ENCODE measurements at places on chromosomes 12 and 14.

GRCh38 chr12:13194401-13195110 is 2.0 kb upstream of the EMP1 start:
- no peak for DNase-seq

GRCh38 chr12:124940393-124941169 is 26.1 kb upstream of the UBC start:
- peak; percentile 71 for DNase-seq

- DNase-seq: no peak
These were observed 43.3 kb upstream of the PTPRO start for GRCh38 chr12:15278816-15279658.

DNA sequence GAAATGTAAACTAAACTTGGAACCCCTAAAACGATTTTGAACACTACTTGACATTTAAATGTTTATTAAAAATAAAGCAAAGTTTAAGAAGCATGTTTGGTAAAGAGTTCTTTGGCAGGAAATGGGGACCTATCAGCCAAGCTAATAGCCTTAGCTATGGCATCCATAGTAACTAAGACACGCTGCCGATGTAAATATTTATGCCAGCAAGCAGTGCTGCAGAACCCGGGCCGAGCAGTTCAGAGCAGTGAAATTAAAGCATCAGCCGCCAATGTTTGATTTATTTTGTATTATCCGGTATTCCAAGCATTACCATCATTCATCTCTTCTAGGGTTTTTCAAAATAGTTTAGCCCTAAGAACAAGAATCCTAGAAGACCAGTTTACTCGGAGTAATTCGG is 61.6 kb downstream of the PPP2R5C start:
- DNase-seq: no peak

GRCh38 chr14:72513965-72514659 is 379.8 kb downstream of the DPF3 start:
- DNase-seq: no peak

DNA sequence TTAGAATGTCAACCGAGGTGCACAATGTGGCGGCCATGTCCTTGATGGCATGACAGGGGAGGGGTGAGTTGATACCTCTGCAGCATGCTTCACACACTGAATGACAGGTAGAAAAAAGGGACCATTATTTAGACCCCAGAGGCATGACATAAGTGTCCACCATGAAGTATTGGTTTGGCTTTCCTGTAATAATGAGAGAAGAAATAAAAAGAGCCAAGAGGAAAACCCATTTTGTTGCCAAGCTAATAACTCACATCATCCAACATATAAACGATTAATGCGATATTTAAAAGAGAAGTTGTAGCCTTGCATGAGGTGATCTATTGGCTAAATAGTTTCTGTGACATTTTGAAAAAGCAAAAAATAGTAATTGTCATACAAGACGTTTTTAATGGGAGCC is 343.4 kb downstream of the LRIG3 start:
- no peak for DNase-seq

DNA sequence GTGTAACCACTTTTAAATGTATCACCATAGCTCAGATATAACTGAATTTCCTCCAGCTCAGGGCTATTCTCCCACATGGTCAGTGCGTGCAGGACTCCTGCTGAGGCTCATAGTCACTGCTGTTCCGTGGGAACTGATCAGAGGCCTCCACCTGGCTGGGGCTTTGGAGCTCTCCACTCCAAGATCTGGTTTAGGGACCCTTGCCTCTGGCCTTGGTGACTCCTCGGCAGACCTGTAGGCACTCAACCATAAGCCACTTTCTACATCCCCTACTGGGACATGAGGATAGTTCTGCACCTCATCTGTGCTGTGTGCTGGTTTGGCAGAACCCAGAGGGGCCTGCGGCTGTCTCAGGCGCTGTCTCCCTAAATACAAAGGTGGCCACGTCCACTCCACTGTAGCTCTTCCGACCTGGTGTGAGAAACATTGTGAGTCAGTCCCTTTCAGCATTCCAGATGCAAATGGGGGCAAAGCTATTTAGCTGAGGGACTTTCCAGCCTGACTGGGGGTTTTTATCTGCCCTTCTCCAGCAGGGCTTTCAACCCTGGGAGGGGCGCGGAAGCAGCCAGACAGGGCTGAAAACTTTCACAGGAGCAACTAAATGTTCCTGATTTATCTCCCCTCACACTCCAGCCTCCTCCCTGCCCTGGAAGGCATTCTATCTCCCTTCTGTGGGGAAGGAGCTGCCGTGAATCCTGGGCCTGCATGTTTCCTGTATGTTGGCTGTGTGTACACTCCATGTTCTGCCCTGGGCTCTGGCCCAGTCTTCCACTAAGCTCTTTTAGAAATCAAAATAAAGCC is 218.3 kb upstream of the DAAM1 start:
- no peak for DNase-seq

Measured in stimulated activated CD8-positive, alpha-beta memory T cell treated with anti-CD3 and anti-CD28 coated beads, Interleukin-7, amount 100 ng/mL, for 4 hours (primary cell).